ENCODE measurements at places on chromosomes 16 and 17.

DNA sequence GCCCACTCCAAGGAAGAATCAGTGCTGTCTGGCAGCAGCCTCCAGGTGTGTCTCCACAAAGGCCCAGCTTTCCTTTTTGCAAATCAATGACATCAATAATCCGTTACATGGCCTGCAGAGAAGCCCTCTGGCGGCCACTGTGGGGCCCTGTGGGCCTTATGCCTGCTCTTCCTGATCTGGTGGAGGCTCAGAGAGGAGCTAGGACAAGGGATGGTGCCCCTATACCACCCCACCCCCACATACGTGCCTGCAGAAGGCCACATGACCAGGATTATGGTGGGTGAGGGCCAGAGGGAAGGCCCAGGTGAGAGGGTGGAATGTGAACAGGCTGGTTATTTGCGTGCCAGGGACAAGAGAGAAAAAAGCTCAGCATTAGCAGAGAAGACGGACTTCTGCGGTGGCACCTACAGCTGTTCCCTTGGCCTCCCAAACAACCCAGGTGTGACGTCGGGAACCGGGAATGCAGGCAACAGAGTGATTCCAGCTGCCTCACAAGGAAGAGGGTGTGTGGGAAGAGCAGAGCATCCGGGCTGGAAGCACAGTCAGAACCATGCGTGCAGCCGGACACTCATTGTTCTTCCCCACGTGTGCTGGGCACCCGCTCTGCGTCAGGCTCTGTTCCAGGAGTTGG is 22.5 kb downstream of the EIF4A3 start:
- DNase-seq = no peak

- no peak for DNase-seq
Observed at GRCh38 chr17:15485045-15485444, 17.6 kb upstream of the CDRT4 start.

DNA sequence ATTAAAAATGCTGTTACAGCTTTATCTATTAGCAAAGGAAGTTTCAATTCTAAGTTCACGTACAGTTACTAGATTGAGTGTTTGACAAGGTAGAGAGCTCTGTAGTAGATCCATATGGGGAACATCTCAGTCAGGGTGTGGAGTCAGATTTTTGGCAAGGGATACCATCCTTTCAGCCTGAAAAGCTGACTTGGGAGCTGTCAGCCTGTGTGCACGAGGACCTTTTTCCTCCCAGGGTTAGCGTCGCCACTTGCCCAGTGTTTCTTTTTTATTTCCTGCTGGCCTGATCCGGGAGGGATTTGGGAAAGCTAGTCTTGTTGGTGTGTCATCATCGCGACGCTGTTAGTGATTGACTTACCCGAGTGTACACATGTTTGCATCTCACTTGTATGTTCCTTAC is 29.5 kb downstream of the WWOX start:
- DNase-seq = no peak

DNA sequence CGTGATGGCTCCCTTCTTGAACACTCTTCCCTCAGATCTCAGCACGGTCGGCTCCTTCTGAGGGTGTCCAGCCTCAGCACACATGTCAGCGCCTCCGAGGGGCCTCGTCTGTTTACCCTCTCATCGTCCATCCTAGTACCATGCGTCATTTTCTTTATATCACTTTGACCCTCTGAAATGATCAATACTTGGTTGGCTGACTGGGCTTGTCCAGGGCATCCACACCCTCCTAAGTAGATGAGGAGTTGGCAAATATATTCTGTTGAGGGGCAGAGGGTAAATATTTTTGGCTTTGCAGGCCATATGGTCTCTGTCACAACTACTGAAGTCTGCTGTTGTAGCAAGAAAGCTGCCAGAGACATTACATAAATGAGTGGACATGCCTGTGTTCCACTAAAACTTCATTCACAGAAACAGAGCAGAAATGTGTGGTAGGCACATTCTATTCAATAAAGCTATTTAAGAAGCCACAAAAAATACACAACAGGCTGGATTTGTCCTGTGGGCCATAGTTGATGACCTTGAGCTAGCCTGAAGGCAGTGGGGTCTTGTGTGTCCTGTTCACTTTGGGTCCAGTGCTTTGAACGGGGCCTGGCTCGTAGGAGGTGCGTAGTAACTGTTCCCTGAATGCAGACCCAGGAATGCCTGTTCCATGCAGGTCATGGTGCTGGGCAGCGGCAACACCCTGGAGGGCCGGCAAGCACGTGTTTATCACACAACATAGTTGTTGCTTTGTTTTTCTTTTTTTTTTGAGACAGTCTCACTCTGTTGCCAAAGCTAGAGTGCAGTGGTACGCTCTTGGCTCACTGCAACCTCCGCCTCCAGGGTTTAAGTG is 185.8 kb downstream of the SNX29 start:
- no peak for DNase-seq

- no peak for DNase-seq
Observed at GRCh38 chr16:89583197-89583894, 7.8 kb downstream of the CPNE7 start.

DNA sequence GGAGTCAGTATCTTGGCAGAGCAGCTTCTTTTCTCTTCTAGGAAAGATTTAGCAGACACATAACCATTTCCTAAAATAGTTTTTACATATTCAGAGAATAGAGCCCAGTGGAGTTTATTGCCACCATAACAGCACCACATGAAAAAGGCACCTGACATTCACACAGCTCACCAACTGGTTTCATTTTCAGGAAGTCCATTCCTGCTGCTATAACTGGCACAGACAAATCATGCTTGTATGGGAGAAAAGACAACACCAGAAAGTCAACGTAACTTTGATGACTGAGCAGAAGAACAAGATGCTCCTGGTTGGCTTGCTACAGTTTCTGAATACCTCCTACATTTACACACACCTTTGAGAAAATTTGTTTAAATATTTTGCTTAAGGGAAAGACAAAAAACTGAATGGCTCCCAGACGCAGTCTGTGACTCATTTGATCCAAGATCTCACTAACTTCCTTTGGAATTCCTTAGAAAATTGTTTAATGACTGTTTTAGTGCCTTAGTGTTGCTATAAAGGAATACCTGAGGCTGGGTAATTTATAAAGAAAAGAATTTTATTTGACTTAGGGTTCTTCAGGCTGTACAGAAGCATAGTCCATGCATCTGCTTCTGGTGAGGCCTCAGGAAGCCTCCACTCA is 1380.6 kb downstream of the CDH8 start:
- DNase-seq = no peak

- DNase-seq = no peak
Observed at GRCh38 chr17:2034806-2035540, 5.0 kb downstream of the DPH1 start.

DNA sequence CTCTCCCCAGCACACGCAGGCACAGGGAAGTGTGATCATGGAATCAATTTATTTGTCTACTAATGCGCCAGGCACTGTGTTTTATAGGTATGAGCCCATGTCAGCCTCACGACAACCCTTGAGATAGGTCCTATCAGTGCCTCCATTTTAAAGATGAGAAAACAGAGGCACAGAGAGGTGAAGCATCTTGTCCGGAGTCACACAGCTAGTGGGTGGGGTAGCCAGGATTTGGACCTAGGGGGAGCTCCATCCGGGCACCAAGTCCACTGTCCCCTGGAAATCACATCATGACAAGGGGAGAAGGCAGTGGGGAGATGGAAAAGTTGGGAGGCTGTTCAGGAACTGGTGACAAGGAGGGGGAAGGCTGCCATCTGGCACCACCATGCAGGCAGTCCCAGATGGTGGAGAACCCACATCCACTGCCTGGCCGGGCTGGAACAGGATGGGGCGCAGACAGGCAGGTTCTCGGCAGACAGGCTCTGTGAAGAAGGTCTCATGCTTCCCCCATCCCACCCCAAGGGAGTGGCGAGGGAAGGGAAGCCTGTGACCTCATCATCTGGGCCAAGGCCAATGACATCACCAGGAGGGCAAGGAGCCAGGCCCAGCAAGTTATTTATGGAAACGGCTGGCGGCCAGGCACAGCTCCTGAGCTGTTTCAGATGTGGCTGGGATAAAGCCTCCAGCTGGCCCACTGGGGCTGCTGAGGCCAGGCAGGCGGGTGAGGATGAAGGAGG is 126.0 kb upstream of the SDK2 start:
- no peak for DNase-seq

DNA sequence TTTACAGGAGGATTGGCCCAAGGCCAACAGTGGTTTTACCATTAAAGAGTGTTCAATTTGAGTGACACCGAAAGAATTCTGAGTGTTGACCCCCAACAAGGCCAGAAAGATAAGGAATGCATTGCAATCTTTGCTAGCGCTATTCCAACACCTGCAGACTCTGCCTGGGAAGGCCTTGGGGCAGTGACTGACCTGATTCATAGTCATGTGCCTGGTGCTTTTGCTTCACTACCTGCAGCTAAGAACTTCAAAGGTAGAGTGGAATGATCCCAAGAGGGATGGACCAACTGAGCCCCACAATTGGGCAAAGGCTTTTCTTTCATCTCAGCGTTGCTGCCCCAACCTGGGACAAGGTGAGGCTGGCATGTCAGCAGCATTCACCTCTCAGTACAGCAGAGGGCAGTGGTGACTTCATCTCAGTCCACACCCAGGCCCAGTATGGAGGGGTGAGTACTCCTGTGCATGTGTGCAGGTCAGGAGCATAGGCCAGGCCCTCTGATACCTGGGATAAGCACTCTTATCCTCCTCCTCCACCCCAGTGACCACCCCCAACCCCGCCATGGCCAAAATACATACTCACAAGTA is 149.6 kb upstream of the GNAO1 start:
- DNase-seq = peak; percentile 28

- DNase-seq = no peak
Observed at GRCh38 chr17:74959826-74960515, 12.6 kb downstream of the HID1 start.

DNA sequence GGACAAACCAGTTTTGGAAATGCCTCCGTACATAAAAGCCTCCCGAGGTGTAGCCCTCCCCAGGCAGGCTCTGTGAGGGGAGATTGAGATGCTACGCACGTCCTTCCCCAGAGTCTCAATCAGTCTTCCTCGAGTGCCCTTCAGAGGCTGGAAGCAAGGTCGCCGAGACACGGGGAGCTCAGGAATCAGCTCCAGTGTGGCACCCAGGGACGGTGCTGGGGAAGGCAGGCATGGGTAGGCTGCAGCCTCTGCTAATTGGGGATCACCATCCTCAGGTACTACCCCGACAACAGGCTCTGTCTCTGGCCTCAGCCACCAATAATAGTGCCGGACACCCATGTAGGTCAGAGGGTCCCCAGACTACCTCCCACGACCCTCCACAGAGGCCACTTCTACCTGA is 28.1 kb upstream of the GSG1L start:
- DNase-seq = no peak

DNA sequence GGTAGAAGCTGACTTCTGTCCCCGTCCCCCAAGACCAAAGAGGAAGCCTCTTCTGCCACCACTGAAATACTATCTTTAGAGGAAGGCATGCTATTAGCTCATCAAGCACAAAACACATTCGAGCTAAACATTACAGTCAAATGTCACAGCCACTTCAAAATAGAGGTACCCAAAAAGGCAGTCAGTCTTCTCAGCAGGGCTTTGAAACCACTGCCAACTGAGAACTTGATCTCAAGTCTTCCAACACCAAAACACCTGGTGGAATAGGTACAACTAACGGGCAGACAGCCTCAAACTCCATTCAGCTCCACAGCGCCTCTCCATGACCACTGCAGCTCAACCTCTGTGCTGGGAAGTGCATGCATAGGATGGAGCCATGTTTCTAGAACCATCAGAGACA is 36.0 kb downstream of the ZFHX3 start:
- no peak for DNase-seq

DNA sequence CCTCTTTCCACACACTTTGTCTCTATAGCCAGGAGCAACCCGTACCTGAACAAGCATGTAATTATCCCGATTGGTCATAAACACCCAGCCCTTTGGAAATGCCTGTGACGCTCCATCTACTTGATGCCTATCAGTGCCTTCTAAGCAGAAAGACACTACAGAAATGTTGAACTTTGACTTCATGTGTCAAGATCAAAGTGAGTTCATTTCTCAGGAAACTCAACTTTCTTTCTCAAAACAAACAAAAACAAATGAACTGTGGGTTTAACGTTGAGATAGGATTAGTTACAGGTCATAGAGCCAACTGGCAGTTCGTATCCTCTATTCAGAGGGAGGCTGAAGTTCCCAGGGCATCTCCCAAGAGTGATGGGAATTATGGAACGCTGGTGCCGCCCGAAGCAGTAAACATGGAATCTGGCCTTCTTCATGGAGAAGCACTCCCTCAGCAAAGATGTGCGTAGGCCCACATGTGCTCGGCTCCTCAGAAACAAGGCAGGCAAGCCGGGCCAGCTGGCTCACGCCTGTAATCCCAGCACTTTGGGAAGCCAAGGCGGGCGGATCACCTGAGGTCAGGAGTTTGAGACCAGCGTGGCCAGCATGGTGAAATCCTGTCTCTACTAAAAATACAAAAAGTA is 9.5 kb downstream of the SLC6A4 start:
- DNase-seq = no peak

GRCh38 chr16:13049688-13050087 is 148.3 kb downstream of the SHISA9 start:
- DNase-seq = no peak
